Pons (tissue), 1 donor: ENCODE measurements at places on chromosomes 7 and 10.

GRCh38 chr10:123781956-123782500 lies 109.6 kb downstream of the CPXM2 start:
- DNase-seq, result no peak

- no peak for DNase-seq
Measured at GRCh38 chr7:107783648-107784047, 19.4 kb downstream of the SLC26A3 start.

DNA sequence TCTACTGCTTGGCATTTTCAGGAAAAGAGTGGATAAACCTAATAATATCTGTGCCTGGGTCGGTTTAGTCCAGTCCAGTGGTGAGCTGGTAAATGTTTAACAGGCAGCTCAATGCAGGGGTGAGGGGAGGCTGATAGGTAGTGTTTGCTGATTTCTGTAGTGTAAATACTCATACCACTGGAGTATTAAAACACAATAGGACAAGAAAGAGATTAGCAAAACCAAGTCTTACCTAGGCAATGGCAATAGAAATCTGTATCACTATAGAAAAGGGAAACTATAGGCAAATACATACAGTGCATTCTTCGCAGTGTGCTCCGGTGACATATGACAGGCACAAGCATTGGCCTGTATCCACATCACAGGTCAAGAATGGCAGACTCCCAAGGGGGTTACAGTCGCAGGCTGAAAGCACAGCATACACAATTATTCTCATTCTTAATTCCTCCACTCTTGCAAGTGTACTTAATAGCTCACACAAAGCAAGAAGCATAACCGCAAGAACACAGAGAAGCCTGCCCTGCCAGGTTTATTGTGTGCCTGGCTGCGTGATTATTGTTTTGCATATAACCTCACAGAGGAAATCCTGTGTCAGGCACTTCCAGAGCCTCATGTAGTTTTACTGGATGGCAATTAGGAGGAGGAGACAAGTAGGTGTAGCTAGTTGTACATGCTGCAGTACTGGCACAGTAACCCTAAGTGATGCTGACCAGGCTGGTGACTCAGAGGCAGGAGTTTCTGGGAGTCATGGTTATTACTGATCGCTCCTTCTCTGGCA lies 35.0 kb downstream of the LAMB4 start:
- DNase-seq, result no peak

- no peak for DNase-seq
Measured at GRCh38 chr10:87668324-87669074, 8.8 kb downstream of the PAPSS2 start.

DNA sequence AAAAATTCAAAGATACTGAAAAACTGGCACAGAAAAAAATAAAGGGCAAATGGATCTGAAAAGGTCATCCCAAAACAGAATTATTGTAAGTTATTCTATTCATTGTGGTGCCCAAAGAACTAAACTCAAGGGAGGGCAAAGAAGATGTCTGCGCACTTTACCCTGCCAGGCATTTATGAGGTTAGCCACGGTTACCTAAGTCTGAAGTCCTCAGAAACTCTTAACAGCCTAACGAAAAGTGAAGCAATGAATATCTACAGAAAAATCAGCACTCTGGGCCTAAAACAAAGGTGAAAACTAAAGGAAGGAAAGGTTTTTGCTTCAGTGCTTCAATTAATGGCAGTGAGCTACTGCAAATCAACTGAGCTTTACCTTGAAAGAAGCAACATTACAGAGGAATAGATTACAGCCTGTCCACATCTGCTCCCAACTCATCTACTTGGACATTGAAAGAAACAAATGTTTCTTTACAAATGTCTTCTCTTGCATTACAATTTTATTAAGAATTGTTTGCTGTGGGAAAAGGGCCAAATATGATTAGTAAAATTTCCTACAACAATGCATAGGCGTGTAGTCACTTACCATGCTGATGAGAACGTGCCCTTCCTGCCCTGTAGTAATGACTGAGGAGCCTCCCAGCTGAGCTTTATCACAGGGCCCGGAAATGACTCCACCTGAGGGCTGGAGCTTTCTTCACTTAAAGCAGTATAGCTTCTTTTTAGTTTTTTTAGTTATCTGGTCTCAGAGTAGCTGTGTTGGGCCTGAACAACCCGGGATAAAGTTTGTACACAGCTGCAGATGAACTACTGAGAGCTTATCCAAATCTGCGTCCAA lies at the start of gene TUBAL3:
Gene TUBAL3, minus strand, starts transcription at position 621 of the 834 bp plus-strand sequence. Its CDS starts 36 bp downstream, at position 585.
- no peak for DNase-seq

- no peak for DNase-seq
Measured at GRCh38 chr7:1158203-1159126, 1.5 kb downstream of the ZFAND2A start.

DNA sequence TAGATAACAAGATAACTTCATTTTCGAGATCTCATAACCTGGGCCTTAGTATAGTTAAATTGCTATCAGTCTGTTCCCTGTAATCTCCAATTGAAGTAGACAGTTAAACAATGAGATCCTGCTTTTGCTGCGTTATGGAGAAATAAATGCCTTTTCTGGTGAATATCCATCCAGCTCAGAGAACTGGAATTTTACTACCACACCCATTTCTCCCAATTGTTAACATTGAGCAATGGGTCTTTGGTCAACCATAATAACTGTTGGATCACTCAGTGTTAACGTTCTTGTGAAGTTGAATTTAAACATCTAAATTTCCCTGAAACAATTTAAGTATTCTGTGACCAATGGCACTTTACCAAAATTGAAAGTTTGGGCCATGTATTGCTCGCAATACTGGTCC lies 3.0 kb downstream of the CALU start:
- DNase-seq, result no peak

DNA sequence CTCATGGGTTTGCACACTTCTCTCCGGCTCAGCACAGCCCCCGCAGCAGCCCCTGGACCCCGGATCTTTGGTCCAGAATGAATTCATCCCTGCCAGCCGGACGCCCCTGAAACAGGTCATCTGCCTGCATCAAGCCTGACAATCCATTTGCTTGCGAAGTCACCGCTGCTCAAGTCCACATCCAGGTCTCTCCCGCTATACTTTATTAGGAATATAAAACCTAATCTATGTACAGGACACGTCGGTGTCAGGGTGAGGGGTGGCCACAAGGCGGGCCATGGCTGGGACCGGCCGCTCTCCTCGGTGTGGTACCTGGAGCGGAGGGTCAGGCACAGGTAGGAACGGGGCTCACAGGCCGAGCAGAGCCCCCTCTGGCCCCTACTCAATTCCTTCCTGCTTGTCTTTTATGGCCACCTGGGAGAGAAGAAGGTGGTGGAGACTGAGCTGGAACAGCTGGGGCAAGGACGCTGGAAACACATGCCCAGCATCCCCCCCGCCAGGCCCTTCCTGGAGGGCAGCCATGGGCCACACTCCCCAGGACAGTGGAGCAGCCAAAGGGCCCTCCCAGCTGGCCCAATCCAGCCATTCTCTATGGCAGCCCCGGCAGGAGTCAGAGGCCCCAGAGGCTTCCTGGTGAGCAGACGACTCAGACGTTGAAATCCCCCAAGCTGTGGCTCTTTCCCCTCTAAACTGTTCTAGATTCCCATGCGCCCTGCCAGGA lies 5.3 kb downstream of the POLR2J start:
- DNase-seq, result no peak

DNA sequence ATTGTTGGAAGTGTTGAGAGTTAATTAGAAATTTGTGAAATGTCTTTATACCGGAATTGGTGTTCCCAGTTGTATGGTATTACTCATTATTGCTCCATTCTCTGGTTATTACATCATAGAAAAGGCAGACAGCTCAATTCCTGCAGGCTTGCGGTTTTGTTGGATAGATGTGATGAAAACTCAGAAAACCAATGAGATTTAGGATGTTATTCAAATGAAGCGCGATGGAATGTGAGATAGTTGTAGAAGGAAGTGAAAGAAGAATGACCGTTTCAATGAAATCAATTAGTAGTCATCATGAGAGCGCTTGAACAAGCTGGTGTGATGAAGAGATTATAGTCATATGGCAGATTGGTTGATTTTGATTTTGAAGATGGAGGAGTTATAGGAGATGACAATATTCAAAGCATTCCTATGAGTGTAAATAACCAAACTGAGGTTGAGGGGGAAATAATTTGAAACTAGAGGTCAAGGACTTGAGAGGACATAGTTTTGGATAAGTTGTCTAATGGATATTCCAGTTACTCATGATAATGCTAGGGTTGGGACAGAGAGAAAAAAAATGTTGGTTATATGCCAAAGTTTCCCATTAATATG lies 991.5 kb downstream of the NRG3 start:
- DNase-seq, result no peak

- no peak for DNase-seq
Measured at GRCh38 chr10:472241-472910, 217.1 kb downstream of the DIP2C start.

GRCh38 chr7:90945104-90945787 lies 319.0 kb upstream of the FZD1 start:
- DNase-seq, result no peak

- no peak for DNase-seq
Measured at GRCh38 chr10:26502986-26503385, 64.8 kb downstream of the APBB1IP start.

GRCh38 chr10:89252225-89252585 lies 630 bp upstream of the LIPA start:
- no peak for DNase-seq
